NCI-H510A (cell line): ENCODE measurements at places on chromosomes 4 and X.

DNA sequence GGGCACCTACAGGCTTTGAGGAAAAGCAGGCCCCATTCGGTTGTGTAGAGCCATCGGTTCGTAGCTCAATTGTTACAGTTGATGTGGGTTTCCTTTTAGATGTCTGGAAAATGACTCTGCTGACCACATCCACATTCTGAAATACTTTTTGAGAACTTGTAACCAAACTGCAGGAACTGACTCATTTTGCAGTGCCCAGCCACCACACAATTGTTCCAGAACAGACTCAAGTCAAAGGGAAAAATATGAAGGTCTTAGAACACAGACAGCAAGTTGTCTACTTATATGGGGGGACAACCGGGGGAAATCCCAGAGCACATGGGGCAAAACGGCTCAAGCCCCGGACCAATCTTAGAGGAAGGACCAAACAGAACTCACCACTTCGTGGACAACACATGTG is 557.6 kb upstream of the DIPK2B start:
- no peak for DNase-seq

GRCh38 chr4:53193111-53193510 is 172.8 kb downstream of the SCFD2 start:
- DNase-seq: no peak

DNA sequence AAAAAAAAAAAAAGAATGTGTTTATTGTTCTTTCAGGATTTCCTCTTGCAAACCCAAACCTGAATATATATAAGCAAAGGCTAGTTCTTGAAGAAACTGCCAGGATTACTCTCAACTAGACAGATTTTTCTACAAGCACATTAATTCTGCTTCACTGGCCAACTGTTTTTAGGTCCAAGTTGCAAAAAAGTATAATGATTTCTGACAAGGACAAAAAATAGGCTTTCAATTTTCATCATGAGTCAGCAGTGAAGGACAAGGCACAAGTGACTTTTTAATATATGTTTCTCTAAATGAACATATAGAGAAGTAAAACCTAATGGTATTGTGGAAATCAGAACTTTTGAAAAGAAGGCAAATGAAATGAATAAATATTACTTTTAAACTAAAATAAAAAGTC is 73.7 kb downstream of the ELOVL6 start:
- DNase-seq: no peak

GRCh38 chr4:118865091-118865708 is 23.5 kb upstream of the SYNPO2 start:
- DNase-seq: peak; percentile 24

DNA sequence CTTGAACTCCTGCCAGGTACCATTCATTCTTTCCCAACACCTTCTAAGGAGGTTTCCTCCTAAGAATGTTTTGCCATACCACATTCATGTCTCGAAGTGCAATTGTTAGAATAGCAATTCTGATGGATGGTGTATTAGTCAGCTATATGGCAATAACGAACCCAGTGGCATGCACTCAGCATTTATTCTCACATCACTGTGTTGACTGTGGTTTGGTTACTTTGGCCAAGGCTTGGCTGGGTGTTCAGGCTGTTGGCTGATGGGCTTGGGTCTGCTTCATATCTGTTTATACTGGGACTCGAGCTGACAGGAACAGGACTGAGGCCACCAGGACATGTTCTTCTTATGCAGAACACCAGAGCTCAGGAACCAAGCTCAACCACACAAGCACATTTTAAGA is 31.7 kb downstream of the PSAPL1 start:
- no peak for DNase-seq

DNA sequence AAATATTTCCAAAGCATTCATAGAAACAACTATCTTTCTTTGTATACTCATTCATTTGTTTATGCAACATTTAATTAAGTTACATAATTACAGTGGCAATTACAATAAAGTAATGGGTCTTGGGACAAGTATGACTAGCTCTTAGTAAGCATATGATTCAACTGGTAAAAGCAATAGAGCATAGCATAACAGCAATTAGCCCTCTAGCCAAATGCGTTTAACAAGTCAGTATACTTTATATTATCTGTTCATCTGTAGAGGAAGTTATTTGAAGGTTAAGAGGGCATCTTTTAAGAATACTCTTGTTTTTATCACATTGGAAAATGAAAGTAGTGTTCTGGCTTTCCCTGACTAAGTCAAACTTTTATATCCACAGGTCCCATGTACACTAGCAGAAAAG is 198.1 kb upstream of the UGT8 start:
- no peak for DNase-seq

DNA sequence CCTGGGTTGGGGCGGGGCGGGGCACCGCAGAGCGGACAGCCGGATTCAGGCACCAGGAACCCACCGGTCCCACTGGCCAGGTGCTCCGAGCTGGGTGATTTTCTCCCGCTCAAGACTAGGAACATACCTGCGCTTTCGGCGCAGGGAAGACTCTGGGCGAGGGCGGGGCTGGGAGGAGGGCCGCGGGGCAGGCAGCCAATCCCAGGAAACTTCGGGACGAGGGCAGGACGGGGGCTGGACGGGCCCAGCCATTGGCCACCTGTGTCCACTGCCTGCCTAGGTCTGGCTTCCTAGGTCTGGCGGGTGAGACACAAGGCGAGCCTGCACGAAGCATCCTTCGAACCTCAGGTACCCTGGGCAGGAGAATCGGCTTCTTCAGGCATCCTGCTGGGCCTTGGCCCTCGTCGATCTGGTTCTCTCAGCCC is 274 bp upstream of the ERVMER34-1 start:
- DNase-seq: peak; percentile 21

GRCh38 chr4:66693694-66694093 is 851.6 kb downstream of the CENPC start:
- no peak for DNase-seq

GRCh38 chr4:27191592-27191991 is 331.0 kb downstream of the STIM2 start:
- no peak for DNase-seq

- DNase-seq: no peak
Observed at GRCh38 chr4:138996090-138996489, 19.5 kb upstream of the NOCT start.

DNA sequence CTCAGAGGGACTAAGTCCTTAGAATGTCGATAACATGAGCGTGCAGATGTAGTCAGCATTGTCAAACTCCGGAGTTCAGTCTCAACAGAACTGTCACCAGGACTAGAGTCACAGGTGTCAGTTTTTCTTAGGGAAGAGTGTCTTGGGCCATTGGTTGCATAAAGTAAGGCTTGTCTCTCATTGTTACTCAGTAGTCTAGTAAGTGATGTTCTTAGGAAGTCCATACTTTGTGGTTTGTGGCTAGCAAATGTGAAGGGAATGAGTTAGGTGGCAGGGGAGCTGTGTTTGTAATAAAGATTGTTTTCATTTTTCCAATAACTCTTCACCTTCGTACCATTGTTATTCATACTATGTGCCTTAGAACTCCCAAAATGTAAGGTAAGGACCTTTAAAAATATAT is 119.6 kb downstream of the AFF2 start:
- no peak for DNase-seq

DNA sequence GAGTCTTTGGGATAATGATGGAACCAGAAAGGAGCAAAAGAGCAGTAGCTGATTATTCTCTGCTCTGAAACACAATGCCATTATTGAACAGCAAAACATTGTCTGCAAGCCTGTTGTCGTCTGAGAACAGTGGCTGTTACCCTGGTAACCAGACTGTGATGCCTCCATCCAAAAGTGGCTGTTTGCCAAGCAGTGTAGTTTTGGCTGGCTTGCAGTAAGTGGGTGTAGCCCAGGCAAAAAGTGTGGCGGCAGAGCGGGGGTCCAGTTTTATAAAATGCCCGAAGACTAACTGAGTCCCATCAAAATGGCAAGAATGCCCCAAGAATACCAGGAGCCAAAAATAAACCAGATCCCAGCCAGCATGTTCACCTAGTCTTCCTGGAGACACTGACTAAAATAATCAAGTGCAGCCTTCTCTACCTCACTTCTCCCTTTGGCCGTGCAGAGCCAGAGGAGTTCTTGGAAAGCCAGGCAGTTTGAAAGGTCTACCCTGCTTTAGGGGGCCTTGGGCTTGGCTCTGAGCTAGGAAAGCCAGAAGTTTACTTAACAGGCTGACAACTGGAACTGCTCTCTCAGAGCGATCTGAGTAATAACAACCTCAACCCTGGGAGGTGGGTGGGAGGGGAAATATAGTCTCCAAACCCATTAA is 2.6 kb downstream of the PLP1 start:
- DNase-seq: no peak

GRCh38 chr4:43244688-43245382 is 352.3 kb downstream of the GRXCR1 start:
- DNase-seq: no peak

DNA sequence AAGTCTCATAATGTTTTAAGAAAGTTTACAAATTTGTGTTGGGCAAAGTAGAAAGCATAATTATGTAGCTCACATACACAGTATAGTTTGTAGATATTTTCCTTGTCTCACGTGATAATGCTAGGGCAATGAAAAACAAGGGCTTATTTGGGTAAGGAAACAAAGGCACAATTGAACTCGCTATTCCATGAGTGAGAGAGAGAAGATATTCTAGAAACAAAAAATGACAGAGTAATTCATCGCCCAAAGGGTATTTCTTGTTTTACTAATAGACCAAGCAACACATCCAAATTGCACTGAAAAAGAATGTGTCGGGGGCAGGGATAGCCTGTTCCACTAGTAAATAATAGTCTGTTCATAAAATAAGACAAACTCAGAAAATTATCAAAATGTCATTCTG is 3.6 kb upstream of the ASB11 start:
- no peak for DNase-seq

DNA sequence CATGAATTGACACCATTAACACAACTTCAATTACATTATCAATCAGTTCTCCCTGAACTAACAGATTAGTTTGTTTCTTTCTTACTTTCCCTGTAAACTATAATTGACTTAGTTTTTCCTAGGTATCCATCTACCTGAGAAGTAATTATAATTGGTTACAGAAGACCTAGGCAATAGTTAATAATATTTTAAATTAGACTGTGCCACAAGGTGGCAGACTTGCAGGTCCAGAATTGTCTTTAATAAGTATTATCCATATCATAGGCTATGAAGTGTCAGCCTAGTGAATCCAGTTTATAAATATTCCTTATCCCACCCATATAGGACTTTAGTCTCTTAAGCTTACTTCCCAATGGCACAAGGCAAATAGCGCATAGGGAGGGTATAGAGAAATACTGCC is 48.9 kb upstream of the FAM47B start:
- DNase-seq: no peak

DNA sequence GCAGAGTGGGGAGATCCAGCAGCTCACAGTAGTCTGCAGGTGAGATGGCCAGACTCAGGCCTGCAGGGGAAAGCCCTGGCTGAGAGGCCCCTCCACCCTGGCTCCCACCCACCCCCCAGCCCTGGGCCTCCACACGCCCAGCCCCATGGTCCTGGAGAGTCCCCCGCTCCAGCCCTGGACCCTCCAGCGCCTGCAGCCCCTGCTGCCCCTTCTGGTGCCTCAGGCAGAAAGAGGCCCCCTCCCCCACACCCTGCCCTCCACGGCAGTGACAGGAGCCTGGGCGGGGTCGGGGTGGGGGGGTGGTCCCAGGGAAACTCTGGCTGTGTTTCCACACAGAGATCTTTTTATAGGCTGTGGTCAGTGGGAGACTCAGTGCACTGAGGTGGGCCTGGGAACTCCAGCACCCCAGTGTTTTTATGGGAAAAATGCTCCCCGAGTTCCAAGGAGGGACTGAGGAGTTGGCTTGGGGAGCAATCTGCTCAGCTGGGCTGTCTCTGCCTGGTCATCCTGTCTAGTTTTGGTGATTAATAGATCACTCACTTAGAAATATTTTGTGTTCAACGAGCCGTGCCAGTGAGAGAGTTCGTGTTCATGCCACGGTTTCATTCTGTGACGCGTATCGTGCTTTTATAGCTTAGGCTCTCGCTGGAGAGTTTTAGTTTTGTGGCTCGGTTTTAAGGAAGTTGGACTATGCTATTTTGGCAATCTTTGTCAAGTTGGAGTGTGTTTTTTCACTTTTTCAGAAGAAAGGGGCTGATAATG is 53.1 kb upstream of the HGFAC start:
- DNase-seq: no peak

- no peak for DNase-seq
Observed at GRCh38 chrX:9873952-9874351, 87.7 kb downstream of the SHROOM2 start.

DNA sequence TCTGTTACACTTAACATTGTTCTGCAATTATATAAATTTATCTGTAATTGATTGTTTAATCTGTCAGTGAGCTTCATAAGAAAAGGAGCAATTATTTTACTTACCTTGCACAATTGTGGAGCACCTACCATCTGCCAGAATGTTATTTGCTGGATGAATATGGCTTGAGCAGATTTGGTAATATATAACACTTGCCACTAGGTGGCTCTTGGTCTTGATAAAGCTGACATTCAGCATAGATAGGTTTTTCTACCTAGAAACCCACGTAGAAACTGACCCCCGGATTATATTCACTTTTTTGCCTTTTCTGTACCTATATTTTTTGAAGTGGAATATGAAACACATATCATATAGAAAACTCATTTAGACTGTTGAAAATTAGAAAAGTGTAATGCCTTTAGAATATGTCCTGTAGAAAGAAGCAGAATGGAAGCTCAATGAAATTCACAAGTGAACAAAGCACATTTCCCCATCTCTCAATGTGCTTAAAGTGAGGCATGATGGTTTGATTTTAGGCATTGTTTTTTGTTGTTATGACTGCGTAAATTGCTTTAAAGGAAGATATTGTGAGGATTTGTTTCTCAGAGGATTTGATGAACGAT is 9.5 kb downstream of the RBPJ start:
- DNase-seq: peak; percentile 11

DNA sequence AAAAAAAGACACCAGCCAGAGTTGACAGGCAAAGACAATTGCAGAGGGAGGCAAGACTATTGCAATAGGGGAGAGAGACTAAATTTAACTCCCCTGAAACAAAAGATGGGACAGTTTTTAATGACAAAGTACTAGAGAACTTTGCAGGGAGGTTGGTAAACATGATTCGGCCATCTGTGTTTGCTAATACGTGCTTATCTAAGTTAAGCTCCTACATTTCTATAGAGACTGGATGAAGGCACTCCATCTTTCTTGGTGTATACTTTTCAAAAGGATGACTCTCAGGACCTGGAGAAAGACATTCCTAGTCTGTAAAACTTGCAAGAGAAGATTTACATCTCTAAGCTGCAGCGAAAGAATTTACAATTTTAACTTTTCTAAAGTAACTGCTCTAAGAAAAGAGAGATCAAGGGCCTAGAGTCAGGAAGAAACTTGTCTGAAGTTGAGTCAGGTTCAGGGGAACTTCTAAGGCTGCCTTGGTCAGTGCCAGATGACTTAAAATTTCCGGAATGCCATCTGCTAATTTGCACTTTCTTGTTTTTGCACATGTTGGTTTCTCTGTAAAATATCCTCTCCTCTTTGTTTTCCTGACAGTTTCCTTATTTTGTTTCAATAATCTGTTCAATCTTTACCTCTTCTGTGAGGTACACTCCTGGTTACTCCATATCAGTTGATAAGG is 10.6 kb downstream of the ADAM29 start:
- no peak for DNase-seq

DNA sequence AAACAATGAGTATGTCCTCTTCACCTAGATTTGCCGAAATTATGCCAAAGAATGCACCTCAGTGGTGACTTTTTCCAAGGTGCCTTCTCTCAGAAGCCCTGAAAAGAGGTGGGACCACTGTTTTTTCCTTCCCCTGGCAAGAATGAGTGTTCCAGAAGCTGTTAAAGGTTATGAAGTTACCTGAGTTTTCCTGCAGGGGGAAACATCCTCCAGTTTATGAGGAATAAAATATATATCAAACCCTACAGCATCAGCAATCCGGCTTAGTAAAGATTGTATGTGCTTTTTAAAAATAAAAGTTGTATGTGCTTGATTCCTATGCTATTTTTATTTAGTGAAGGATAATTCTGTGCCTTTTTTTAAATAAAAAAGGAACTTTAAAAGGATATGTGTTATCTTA is 73.3 kb downstream of the RBM46 start:
- no peak for DNase-seq
